ENCODE measurements at places on chromosomes 11 and 22.

GRCh38 chr11:43936076-43936475, 6.4 kb upstream of the C11orf96 start:
- DNase-seq = no peak

GRCh38 chr11:32792111-32792947, 2.1 kb downstream of the CCDC73 start:
- no peak for DNase-seq

GRCh38 chr11:23789200-23789853, 707.5 kb upstream of the LUZP2 start:
- no peak for DNase-seq

- DNase-seq = no peak
Measured at GRCh38 chr11:113035708-113036107, 74.5 kb downstream of the NCAM1 start.

- DNase-seq = no peak
Measured at GRCh38 chr22:40310081-40310767, 36.1 kb upstream of the ADSL start.

GRCh38 chr11:61333550-61334433, 764 bp downstream of the TKFC start:
- DNase-seq = no peak

DNA sequence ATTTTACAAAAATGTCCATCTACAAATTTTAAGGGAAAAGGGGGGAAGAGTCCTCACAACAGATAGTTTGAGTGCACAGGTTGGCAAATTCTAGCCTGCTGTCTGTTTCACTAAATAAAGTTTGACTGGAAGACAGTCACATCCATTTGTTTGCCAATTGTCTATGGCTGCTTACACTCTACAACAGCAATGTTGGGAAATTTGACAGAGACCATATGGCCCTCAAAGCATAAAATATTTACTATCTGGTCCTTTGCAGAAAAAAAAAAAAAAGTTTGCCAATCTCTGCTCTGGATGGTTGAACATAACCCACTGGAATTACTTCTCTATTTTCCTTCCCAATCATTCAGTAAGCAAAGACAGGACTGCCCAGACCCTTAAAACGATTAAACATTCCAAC, 88.2 kb downstream of the FCHSD2 start:
- DNase-seq = no peak

GRCh38 chr11:15490535-15490934, 375.8 kb downstream of the INSC start:
- no peak for DNase-seq

DNA sequence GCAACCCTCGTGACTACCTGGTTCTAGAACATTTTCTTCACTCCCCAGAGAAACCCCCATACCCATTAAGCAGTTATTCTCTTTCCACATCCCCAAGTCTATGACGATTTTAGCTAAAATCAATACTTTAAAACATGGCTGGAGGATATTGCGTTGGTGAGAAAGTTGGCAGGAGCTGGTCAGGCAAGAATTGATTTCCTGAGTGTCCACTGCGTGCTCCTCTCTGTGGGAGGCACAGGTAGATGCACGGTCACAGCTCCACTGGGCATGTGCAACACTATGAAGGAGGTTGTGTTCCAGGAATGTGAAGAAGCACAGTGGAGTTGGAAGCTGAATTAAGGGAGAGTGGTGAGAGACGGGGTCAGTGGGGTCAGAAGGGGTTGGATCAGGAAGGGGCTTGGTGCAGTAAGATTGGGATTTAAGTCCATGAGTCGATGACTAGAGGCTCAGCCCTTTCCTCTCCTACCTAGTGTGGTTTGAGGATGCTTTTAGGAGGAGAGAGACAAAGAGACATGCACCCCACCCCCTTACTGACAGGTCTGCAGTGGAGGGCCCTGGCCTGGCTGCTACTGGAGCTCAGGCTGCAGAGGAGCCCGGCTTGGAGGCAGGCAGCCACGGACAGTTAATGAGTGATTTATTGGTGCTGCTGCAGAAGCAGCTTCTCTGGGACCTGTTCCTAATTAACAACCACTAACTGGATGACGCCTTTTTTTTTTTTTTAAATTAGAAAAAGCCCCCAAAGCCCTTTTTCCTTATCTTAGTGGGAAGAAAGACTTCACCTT, 395.6 kb downstream of the TENM4 start:
- DNase-seq = no peak

DNA sequence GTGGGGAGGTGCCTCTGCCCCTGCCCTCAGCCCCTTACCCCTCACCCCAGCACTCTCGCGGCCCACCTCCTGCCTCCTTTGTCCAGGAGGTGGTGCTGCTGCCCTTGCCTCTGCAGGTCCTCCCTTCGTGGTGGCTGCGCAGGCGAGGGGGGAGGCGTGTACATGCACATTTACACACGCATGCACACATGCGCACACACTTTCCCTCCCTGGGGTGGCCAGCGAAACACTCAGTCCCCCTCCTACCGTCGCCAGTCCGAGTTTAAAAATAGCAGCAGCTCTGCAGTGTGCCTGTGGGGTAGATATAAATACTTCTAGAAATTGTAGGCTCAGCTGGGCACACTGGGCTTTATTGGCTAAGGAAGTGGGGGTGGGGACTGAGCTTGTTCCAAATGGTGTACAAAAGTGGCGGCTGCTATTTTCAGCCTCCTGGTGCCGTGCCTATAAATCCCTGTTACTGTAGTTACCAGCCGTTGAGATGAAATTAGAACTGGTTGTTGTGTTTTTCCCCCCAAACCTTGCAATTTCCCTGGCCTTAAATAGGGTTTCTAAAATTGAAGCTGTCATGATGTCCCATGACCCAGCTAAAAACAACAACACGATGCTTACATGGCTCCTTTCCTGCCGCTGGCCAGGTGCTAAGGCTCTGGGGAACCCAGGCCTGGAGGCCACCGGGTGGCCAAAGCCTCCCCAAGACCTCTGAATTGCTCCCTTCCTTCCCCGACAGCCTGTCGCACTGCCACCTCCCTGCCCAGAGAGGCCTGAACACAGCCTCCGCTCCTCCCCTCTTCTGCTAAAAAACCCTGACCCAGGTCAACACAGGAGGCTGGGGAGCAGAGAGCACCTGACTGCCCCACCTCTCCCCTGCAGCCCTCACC, 12.4 kb downstream of the PICK1 start:
- DNase-seq = no peak

DNA sequence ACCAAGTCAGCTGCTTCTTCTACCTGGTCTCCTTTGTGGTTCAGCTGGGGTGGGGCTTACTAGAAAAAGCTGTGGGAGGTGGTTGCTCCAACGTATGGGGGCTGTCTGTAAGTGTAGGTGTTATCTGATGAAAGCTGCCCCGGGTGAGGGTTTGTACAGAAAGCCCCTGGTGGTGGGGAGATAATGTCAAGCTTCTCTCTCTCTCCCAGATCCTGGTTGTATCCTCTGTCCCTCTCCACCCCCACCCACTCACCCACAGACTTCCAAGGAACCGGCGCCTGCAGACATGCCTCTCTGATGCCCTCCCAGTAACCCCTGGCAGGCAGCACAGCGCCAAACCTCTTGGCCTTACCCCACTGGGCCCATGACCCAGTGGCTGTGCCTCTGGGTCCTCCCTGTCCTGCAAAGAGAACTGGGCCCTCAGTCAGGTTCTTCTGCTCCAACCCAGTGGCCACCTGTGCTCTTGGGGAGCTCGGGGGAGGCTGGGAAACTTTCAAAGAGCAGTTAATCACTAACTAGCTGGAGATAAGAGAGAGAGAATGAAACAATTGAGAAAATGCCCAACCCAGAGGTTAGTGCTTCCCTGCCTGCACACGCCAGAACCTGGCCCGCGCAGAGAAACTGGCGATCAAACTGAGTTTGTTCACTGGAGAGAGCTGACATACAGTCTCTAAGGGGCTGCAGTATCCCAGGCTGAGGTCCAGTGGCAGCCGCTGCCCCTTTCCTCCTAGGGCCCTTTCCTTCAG, 20.4 kb upstream of the EHF start:
- DNase-seq = no peak

GRCh38 chr22:20573833-20574615, 66.6 kb downstream of the MED15 start:
- no peak for DNase-seq

DNA sequence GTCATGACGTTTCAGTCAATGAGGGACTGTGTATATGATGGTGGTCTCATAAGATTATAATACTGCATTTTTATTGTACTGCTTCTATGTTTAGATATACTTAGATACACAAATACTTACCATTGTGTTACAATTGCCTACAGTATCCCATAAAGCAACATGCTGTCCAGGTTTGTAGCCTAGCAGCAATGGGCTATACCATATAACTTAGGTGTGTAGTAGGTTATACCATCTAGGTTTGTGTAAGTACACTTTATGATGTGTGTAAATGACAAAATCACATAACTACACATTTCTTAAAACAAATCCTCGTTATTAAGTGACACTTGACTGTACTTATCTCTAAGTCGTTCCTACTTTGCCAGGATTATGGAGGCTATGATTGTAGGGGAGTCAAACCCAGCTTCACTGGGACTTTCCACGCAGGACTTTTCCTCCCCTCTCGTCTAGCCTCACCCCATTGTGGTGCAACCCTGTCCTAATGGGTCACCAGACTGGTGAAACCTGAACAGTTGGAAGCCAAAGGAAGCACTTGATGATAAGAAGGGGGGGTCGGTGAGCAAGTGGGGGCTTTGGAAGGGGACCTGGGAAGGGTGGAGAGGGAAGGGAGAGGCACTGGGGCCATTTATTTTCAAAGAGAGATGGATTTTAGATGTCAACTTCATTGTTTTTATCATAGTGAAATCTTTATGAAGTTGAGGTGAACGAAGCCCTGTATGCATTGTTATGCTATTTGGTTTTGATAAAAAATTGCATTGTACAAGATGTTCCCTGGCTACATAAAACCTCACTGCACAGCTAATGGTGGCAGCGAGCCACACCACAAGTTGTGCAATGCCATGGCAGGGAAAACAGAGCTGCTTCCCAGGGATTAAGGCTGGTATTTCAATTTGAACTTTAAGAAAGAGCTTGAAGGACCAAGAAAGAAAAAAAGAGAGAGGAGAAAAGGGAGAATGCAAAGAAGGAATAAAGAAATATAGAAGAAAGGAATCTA, 129.1 kb downstream of the EHF start:
- no peak for DNase-seq

GRCh38 chr11:120068114-120068573, 69.8 kb downstream of the TRIM29 start:
- no peak for DNase-seq

DNA sequence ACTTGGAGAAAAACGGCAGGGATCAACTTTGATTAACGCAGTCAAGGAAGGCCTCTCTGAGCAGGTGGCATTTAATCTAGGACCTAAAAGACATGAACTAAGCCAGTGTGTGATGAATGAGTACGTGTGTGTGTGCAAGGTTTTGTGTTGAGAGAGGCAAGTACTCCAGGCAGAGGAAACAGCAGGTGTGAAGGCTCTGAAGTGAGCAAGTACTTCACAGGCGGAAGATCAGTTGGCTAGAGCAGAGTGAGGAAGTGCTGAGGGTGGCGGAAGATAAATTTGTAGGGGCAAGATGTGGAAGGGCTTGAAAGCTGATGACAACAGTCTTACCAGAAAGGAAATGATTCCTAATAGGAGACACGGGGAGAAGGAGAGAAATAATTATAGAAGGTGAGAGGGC, 6.8 kb downstream of the APIP start:
- DNase-seq = no peak

GRCh38 chr11:87451395-87451794, 413.7 kb downstream of the TMEM135 start:
- no peak for DNase-seq

DNA sequence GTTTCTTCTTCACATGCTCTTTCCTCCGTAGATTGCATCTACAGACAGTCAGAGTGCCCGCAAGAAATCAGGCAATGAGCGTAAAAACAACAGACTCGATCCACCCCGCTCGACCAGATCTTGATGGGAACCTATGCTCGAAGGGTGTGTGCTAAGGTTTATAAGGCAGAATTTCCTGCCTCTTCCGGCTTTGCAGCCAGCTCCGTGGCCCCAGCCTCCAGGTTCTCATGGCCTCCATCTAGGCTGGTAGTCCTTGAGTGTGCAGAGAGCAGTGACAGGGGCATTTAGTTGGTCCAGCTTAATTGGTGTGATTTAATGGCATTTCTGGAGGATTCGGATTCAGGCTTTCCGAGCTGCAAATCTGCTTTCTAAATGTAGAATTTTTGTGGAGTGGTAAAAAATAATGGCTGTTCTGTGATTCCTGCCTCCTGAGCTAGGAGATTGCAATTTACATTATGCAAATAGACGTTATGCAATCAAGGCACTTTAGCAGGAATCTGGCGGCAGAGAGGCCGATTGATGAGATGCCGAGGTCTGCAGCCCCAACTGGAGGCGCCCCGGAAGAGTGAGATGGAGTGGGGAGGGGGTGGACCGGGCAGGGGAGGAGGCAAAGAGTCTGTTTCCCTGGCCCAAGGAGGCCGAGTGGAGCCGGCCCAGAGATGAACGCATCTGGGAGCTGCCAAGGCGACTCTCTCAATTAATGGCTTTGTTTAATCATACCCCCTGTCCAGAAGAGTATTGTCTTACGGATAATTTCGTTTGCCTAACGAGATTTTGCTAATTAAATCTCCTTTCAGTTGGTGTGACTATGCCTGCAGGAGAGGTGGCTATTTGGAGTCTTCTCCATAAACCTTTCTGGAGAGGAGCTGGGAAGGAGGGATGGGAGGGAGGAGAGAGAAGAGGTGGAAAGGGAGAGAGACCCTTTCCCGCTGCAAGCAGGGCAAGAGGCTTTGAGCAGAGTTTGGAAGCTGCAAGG, 75.3 kb downstream of the PKNOX2 start:
- DNase-seq = no peak

GRCh38 chr22:50672041-50672440, 582 bp upstream of the SHANK3 start:
- no peak for DNase-seq

- no peak for DNase-seq
Measured at GRCh38 chr22:30265131-30265720, 1.4 kb downstream of the OSM start.

- no peak for DNase-seq
Measured at GRCh38 chr22:48800036-48800885, 1027.4 kb downstream of the BRD1 start.

DNA sequence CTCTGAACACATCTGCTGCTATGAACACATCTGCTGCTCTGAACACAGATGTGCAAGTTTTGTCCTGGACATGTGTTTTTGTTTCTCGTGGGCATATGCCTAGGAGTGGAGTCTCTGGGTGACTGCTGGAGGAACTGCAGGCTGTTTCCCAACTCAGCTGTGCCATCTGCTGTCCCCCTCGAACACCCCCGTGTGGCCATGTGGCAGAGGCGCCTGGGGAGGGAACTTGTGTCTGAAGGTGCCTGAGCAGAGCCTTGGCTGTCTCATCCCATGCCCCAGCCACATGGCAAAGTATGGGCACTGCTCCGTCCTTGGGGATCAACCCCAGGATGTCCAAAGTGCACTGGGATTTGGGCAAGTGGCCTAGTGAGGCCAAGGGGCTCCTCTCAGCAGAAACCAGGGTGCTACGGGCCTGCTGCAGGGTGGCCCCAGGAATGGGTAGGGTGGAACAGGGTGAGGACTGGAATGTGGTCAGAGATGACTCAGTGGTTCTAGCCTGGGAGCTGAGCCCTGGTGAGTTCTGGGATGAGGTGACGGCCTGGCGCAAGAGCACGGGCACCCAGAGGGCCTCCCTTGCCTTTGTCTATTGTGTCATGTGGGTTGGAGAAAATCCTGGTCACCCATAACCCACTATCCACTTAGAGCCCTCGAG, 14.7 kb downstream of the GATD1 start:
- no peak for DNase-seq

Measured in neuronal stem cell (in vitro differentiated cells).